ENCODE measurements at places on chromosomes 3 and 15. TPM values are rescaled to one million over a fixed set of nuclear protein-coding genes. Genes with fewer than 3 reads are reported as not detected.

Gene MESP2
- not detected for total RNA-seq

- H3K27ac ChIP-seq, result no peak overlapping the region
- peaks cover 86% of the 10 kb centered on the region for H3K4me1 ChIP-seq
- H3K4me3 ChIP-seq, result no peak overlapping the region
Observed at GRCh38 chr3:73499787-73500186, 125.0 kb downstream of the PDZRN3 start.

DNA sequence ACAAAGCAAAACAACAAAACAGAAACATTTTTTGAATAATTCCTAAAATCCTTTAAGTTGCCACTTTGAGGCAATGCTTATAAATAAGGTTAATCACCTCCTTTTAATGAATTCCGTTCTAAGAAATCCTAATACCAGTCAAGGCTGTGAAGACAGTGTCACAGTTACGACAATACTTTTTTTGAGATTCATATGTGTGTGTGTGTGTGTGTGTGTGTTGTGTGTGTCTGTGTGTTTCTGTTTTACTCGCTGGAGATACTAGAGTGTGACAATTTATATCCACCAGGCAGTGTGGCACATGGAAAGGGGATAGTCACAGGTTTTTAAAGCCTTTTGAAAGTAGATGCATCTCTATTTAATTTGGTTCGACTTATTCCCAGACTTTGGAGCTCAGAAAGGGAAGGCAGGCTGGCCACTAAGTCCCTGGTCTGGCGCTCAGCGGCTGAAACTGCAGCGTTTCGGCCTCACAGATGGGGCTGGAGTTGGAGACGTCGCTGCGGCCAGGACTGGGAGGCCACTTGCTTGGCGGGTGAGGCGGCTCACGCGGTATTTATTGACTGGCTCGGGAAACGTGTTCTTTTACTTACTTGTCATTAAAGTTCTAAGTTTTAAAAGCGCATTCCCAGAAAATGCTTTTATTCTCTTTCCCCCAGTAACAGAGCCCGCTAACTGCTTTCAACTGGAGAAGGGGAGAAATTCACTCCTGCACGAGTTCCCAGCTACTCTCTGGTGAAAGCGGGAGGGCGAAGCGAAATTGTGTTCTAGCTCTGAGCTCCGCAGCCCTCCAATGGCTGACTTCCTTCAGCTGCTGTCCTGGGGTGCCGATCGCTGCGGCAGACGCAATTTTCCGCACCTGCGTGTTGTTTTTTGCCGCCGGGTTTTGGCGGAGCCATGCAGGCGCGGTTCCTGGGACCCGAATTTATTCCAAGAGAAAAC, 13.7 kb downstream of the ZIC1 start:
- H3K27me3 ChIP-seq, result peaks cover 76% of the 10 kb centered on the region
- H3K4me3 ChIP-seq, result no peak overlapping the region
- DNase-seq, result no peak

DNA sequence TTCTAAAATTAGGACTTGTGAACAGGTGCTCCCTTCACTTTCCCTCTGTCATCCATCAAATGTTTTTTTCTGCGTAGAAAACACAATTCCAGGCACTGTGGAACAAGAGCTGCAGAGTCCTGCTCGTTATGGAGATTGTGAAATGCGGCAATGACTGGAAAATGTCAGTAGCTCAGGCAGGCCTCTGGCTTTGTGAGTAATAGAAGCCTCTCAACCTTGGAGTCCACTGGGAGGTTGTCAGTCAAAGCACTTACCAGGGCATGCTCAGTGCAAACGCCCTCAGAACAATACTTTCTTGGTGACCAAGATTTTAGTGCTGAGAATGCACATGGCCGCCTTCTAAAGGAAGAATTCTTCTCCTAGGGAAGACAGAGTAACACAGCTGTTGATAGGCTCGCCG, 26.7 kb upstream of the MED12L start:
- no peaks in the 10 kb centered on the region for H3K4me1 ChIP-seq
- no peak for DNase-seq
- no peaks in the 10 kb centered on the region for H3K27me3 ChIP-seq
- H3K27ac ChIP-seq, result no peak overlapping the region
- no peaks in the 10 kb centered on the region for H3K36me3 ChIP-seq
- no peak overlapping the region for H3K4me3 ChIP-seq

DNA sequence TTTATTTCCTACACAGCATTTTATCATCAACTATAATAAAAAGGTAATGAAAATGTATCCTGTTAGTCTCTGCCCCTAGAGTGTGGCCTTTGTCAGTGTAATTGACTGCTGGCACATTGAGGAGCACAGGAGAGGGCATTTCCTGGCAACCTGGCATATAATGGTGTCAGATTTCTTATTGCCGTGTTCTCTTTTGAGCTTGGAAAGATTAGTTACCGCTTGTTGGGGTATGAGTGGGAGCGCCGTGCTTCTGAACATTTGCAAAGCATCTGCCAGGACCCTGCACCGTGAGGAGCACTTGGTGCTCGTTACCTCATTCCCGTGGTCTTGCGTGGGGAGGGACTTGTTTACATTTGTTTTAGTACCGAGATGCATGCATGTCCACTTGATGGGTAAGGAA, 124.4 kb downstream of the PTPRG start:
- peaks cover 39% of the 10 kb centered on the region for H3K4me1 ChIP-seq
- no peak for DNase-seq
- no peak overlapping the region for H3K4me3 ChIP-seq
- no peaks in the 10 kb centered on the region for H3K36me3 ChIP-seq
- H3K27ac ChIP-seq, result no peak overlapping the region

Gene AGBL1
- total RNA-seq, result not detected

DNA sequence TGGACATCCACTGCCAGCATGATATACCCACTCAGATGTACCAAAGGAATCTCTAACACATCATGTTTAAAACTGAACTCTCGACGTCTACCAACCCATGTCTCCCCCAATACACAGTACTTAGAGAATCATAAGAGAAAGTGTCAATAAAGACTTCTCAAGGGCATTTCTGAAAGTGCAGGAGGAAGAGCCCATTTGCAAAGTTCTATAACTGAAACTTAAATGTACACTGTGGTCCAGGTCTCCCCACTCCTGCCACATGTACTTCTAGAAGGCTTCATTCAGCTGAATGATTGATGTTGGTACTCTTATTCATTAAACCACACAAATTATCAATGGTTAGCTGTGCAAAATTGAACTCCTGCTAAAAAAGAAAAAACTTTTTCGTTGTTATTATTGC, 31.8 kb downstream of the HERC1 start:
- no peaks in the 10 kb centered on the region for H3K27me3 ChIP-seq
- peaks cover 24% of the 10 kb centered on the region for H3K4me1 ChIP-seq
- no peak overlapping the region for H3K27ac ChIP-seq
- DNase-seq, result no peak

DNA sequence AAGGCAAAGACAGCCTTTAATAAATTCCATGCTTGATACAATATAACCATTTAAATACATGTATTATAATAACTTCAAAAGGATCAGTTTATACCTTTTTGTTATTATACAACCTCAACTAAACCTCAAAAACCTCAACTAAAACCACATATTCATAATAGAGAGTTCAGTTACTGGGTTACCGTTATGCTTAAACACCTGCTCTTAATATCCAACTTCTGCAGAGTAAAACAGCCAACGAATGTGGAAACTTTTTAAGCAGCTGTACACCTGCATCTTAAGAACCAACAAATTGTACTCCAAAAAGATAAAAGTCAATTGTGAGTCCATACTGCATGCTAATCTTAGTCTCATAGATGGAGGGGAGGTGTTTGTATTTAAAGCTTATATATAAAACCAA, 53.5 kb downstream of the TFDP2 start:
- no peak overlapping the region for H3K27ac ChIP-seq
- no peak overlapping the region for H3K4me3 ChIP-seq
- no peaks in the 10 kb centered on the region for H3K36me3 ChIP-seq
- H3K27me3 ChIP-seq, result no peaks in the 10 kb centered on the region
- no peak for DNase-seq

Gene GUCA1C
- not detected for total RNA-seq

DNA sequence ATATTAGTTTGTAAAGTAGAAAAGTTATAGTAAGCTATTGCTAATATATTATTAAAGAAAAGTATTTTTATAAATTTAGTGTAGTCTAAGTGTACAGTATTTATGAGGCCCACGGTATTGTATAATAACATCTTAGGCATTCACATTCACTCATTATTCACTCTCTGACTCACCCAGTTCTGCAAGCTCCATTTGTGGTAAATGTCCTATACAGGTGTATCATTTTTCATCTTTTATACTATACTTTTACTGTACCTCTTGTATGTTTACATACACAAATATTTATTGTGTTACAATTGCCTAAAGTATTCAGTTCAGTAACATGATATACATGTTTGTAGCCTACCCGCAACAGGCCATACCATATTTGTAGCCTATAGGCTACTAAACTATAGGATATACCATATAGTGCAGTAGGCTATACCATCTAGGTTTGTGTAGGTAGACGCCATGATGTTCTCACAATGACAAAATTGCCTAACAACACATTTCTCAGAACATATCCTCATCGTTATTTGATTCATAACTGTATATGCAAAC, 246.8 kb upstream of the ALCAM start:
- H3K27me3 ChIP-seq, result no peaks in the 10 kb centered on the region
- H3K27ac ChIP-seq, result no peak overlapping the region
- DNase-seq, result no peak
- H3K4me1 ChIP-seq, result no peaks in the 10 kb centered on the region
- no peaks in the 10 kb centered on the region for H3K36me3 ChIP-seq

DNA sequence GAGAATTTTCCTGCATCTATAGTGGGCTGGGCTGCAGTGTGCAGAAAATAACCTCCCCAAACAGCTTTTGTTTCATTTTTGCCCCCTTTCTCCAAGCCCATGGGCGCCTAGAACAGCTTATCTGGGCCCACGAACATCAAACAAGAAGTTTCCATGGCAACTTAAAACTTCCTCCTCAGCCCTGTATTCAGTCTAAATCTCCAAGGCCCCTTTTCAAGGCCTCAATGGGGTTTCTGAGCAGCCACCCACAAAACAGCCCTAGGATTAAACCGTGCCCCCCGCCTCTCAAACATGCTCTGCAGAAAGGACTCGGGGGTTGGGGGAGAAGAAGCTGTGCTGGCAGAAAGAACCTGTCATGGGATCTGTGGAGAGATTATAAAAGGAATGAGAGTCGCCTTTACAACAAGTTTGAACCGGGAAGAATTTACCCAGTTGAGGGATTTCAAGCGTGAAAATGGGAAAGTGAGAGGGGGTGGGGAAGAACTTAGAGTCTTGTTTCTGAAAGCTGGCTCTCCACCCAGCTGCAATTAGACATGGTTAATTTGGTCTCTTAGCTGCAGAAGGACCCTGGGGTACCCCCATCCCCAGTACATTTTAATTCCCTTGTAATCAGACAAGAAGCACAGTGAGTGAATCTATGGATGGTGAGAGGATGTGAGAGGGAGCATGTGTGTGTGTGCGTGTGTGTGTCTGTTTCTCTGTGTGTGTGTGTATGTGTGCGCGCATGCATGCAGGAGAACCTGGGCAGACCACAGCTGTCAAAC, 4.3 kb upstream of the FAM107A start:
- H3K4me1 ChIP-seq, result peaks cover 43% of the 10 kb centered on the region
- H3K36me3 ChIP-seq, result no peaks in the 10 kb centered on the region
- no peak for DNase-seq
- no peaks in the 10 kb centered on the region for H3K27me3 ChIP-seq

Gene SLC27A2
- total RNA-seq, result 1.8 TPM

GRCh38 chr15:91380114-91380513, 280.1 kb downstream of the SV2B start:
- no peaks in the 10 kb centered on the region for H3K4me1 ChIP-seq
- H3K36me3 ChIP-seq, result no peaks in the 10 kb centered on the region
- no peak overlapping the region for H3K4me3 ChIP-seq
- no peak for DNase-seq
- no peak overlapping the region for H3K27ac ChIP-seq
- H3K27me3 ChIP-seq, result no peaks in the 10 kb centered on the region

DNA sequence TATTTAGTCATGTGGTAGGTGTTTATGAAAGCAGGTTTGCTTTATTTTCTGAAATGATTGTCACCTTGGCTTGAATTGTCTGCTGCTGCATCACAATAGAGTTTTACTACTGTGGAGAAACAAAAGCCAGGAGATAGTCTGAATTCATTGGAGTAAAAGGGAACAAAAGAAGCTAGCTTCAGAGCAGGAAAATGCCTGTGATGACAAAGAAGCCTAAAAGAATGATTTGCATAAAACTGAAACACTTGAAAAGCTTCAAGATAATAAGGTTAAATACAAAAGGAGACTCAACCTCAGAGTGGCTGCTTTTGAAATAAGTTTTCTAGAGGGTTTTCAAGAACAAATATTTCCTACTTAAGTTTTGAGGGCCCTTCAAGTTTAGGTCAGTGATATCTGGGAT, 138.3 kb downstream of the PTPRG start:
- DNase-seq, result no peak
- H3K27me3 ChIP-seq, result no peaks in the 10 kb centered on the region
- no peaks in the 10 kb centered on the region for H3K4me1 ChIP-seq
- no peak overlapping the region for H3K27ac ChIP-seq
- H3K4me3 ChIP-seq, result no peak overlapping the region
- H3K36me3 ChIP-seq, result no peaks in the 10 kb centered on the region

Gene SLC24A5
- total RNA-seq, result not detected

GRCh38 chr3:57283334-57283733, 9.2 kb downstream of the ASB14 start:
- no peak for DNase-seq
- H3K36me3 ChIP-seq, result no peaks in the 10 kb centered on the region
- no peaks in the 10 kb centered on the region for H3K27me3 ChIP-seq
- H3K4me1 ChIP-seq, result no peaks in the 10 kb centered on the region

Gene CCR8
- not detected for total RNA-seq

DNA sequence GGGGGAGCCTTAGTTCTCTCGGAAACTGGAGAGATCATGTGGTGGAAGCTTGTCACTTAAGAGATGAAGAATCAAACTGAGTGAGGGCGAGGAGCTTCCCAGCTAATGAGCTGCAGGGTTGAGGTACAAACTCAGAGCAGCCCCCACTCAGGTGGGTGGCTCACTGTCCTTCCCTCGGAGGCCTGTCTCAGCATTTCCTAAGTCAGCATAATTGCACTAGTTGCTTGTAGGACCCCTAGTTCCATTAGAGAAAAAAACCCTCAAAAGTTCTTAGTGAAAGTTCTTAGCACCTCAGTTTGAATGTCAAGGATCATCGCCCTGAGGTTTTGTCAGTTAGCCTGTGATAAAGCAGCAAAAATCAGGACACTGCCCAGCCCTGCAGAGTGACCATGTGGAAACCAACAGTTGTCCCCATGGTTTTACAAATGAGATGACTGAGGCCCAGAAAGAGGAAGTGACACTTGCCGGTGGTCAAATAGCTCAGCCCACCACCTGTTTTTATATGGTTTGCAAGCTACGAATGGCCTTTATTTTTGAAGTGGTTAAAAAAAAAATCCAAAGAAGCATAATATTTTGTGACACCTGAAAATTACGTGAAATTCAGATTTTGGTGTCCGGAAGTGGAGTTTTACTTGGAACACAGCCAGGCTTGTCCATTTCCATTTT, 11.9 kb downstream of the SMAD6 start:
- H3K27ac ChIP-seq, result no peak overlapping the region
- H3K36me3 ChIP-seq, result peaks cover 62% of the 10 kb centered on the region
- DNase-seq, result no peak
- H3K4me3 ChIP-seq, result no peak overlapping the region
- peaks cover 44% of the 10 kb centered on the region for H3K4me1 ChIP-seq

Gene POLQ
- total RNA-seq, result 0.40 TPM

Gene ANKUB1
- total RNA-seq, result not detected
